ENCODE measurements at places on chromosomes 4 and X. TPM values are rescaled to one million over a fixed set of nuclear protein-coding genes. Genes with fewer than 3 reads are reported as not detected.

ADH7 gene
- total RNA-seq, result not detected

XPNPEP2 gene
- 1.7 TPM for total RNA-seq

BMPR1B gene
- not detected for total RNA-seq

RNF175 gene
- total RNA-seq, result 0.34 TPM

FGF16 gene
- not detected for total RNA-seq
